ENCODE measurements at places on chromosomes 7 and 10.

DNA sequence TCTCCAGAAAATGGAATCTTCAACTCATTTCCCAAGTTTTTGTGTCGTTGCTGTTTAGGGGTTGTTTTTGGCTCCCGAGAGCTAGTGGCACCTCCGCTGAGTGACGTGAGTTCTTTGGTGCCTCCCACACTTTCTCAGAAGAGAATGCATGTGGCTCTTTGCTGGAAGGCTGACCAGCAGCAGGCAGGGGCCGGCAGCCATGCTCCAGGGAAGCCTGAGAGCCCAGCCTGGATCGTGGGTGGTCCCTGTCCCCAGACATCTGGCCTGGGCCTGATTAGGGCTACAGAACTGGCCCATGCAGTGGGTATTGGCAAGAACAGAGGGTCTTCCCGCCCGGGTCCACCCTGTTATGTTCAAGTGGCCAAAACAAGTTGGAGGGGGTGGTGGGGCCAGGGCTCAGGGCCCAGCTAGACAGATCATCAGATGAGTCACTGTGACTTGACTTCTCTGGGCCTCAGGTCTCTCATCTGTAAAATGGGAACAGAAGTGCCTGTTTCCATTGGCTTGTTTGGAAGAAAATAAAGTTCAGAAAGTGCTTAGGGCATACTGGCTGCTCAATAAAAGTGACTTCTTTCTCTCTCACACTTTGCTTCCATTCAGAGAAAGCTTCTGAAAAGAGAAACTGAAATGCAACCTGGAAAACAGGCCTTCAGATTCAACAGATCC, 83.1 kb downstream of the STRA8 start:
- DNase-seq: no peak

- DNase-seq: no peak
These were observed 6.2 kb downstream of the PARP12 start for GRCh38 chr7:140056431-140057142.

DNA sequence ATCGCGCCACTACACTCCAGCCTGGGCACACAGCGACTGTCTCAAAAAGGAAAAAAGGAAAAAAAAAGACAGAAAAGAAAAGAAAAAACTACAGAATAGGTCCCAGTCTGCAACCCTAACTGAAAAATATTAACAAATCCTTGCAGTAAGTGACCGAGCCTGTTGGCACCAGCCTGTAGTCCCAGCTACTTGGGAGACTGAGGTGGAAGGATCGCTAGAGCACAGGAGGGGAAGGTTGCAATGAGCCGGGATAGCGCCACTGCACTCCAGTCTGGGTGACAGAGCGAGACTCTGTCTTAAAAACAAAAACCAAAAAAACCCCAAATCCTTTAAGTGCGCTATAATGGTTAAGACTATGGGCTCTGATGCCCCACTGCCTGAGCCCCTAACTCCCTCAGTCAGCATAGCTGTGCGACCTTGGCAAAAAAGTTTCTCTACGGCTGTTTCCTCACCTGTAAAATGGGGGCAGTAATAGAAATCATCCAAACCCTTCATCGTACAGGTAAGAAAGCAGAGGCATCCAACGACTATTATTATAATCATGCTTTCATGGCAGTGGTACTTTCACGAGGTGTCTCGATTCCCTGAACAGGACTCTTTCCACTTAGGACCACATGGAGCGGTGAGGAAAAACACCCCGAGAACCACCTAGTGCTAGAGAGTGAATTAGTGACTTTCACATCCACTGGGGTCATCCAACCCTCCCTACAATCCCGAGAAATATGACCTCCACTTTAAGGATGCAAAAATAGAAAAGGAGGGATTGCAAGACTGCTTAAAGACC, 755 bp downstream of the TOMM7 start:
- no peak for DNase-seq

DNA sequence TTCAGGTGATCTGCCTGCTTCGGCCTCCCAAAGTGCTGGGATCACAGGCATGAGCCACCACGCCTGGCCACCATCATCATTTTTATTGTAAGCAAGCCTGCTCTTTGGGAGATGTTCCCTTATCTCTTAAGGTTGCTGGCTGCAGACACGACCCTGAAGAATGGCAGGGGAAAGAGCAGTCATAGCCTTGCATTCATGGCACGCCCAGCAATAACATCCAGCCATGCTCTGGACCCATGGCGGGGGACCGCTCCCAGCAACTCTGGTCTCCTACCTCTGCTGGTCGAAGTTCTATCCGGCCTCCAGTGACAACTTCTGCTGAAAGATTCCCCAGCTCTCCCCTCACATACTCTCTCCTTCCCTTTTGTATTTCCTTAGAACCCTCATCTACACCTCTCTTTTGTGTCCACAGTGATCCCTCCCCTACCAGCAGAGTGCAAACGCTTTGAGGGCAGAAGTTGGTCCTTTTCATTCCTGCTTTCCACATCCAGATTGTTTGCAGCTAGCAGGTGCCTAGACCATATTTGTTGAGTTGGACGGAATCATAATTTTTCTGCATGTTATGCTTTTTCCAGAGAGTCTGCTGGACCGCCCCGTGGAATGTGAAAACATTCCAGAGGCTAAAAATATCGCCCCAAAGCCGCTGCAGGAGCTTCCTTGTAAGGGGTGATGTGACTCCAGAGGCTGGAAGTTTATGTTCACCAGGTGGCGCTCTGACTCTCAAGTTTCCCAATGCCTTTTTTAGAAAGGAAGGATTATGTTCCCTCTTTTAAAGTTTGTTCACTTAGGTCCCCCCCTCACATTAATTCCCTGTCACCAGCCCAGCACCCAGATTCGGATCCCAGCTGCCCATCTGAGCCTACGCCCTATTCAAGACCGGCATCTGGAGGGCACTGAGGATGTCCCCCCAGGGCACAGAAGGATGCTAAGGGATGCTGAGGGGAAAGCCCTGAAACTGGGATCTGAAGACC, 4.3 kb upstream of the MARVELD1 start:
- DNase-seq: peak; percentile 7

DNA sequence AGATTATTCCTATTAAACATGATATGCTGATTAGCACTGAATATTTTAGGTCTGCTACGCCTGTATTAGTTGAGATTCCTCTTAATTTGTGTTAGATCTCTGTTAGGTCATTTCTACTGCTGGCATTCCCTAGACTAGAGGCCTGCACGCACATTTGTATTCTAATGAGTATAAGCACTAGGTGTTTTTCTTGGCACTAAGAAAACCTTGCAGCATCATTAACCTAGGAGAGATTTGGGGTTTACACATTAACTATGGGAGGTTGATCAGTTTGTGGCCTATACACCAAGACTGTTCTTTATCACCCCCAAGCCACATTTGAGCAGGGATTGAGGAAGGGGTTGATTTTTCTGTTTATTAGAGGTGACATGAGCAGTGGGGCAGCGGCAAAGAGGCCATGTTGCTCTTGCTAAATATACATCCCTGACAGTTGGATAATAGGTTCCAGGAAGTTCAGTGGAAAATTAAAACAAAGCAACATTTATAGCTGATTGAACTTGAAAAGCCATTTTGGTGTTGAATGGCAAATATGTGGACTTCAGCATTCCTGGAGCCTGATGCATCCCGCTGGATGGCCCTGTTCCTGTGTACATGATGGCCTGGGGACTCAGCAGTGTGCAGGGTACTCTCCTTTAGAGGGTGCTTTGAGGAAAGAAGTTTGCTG, 65.2 kb downstream of the GBF1 start:
- no peak for DNase-seq

DNA sequence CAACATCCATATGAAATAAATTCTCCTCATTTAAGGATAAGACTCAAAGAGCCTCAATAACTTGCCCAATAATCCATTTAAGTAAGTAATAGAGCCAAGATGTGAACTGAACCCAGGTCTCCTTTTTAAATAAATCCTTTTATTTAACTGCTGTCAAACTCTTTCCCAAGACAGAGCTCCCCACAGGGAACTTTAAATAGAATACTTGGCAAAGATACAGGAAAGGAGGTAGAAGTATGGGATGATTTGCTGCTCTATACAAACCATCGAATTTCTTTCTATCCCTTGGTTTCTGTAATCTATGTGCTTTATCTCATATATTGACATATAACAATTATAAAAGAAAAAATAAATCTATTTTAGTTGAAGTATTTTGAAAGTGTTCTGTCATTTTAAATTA, 295.9 kb downstream of the CSTF2T start:
- DNase-seq: no peak

GRCh38 chr10:6647811-6648526, 67.9 kb upstream of the PRKCQ start:
- DNase-seq: no peak

- DNase-seq: no peak
These were observed 193.0 kb downstream of the PCDH15 start for GRCh38 chr10:54607983-54608382.

- DNase-seq: no peak
These were observed 369.2 kb upstream of the MGMT start for GRCh38 chr10:129097776-129098330.

Measured in NCI-H748 treated with DMSO at 0.1 percent for 48 hours (cell line).